Cortex of kidney (tissue), 1 donor: ENCODE measurements at places on chromosomes 5 and 9.

GRCh38 chr5:60349891-60350415, 350.0 kb downstream of the DEPDC1B start:
- DNase-seq = no peak

DNA sequence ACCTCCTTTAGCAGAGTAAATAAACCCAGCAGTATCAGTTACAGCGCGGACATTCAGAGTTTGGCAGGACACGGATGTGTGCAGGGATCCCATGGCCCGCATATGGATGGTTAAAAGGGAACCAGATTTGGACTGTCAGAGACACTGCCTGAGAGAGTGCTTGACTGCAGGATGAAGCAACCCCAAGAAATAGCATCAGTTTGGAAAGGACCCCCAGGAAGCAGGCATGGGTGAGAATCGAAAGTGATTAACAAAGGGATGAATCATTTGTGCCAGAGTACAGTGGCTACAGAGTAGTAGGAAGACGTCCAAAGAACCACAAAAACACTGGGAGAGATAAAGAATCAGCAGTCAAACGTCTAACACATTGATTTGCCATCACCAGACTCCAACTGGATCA, 5.5 kb downstream of the C7 start:
- DNase-seq = no peak

- DNase-seq = no peak
These were observed 158.7 kb upstream of the IER5L start for GRCh38 chr9:129336601-129337331.

DNA sequence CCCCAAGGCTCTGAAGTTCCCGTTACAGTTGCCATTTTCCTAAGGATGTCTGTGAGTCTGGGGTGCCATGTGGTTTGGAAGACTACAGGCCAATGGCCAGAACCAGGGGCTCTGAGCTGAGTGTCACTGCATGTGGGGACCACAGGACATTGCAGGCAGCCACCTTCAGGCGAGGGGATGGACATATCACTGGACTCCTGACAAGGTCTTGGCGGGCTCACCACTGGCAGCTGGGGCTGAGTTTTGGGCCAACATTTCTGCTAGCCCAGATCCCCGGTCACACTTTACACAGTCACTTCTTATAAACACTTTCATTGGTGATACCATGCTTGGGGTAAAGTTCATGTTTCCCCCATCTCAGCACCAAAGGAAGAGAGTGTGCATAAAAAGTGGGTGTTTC, 109.8 kb downstream of the RASGRF2 start:
- DNase-seq = no peak

GRCh38 chr5:951940-952596, 56.5 kb upstream of the NKD2 start:
- no peak for DNase-seq

DNA sequence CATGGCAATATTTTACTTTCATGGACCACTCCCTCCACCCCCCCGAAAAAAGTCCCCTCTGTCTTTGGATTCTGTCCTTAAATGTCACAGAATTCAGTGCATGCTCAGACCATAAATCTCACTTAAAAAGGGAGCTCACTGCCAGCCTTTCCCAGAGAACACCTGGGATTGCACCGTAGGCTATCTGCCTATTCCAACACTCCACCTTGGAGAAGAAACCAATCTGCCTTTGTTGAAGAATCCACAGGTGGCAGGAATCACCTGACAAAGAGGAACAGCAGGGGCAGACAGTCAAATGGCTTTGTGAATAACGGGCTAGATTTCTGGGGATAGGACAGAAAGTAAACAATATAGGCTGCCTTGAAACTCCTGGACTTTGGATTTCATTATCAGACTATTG, 306.7 kb upstream of the BRINP1 start:
- no peak for DNase-seq

DNA sequence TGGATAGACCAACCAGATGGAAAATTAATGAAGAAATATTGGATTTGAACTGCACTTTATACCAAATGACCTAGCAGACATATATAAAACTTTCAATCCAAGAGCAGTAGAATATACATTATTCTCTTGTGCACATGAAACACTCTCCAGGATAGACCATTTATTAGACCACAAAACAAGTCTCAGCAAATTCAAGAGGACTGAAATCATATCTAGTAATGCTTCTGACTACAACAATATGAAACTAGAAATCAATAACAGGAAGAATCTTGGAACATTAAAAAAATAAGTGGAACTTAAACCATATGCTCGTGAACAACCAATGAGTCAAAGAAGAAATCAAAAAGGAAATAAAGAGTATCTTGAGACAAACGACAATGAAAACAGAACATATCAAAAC, 150.0 kb upstream of the CD180 start:
- DNase-seq = no peak

DNA sequence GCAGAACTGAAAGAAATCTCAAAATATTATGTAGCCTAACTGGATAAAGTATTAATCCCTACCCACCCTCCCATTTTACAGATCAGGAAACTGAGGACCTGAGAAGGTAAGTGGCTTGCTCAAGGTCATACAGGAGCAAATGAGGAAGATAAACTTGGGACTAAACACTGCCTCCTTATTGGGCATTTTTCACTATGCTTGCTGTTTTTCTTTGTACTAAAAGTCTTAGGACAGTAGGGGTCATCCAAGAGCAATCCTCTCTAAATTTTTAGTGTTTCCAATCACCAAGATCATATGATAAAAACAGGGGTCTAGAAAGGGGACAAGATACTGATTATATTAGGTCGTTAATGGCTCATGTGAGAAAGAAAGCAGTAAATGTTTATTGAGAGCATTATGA, 80.8 kb downstream of the RORB start:
- no peak for DNase-seq

GRCh38 chr9:121769939-121770338, 118.5 kb downstream of the DAB2IP start:
- DNase-seq = no peak

DNA sequence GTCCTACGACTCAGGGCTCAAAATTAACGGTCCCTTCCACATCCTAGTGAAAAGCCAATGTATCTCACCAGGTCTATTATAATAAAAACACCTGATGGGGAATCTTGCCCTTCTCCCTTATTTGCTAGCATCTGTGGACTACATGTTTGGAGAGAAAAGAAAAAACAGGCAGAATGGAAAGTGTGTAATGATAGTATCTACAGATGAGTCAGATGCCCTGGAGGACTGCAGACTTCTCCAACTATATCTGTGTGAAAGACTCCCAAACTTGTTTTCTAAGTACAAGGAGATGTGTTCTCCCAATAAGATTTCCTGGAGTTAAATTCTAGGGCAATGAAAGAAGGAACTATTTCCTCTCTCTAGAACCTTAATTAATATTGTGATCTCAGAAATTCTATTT, 66.0 kb downstream of the FOXB2 start:
- DNase-seq = no peak

DNA sequence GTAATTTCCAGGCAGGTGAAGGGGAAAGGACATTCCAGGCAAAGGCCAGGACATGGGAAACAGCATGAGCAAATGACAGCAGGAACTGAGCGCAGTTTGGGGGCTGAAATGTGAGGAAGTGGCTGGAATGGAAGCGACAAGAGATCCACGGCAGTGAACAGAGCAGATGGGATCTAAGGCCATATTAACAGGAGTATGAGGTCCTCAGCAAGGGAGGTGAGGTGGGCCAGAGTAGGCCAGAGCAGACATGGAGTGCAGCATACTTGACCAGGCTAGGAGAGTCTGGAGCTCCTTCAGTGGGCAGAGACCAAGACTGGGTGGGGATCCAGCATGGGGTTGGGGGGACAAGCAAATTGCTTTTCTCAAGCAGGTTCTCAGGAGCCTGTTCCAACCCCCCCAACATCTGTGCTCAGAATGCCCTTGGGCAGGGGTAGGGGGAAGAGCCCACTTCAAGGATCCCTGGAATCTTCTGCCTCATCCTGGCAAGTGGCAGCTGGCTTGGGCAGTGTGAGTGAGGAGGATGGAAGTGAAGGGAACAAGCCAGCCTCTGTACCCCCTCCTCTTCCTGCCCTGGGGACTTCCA, 34.5 kb downstream of the DAB2IP start:
- DNase-seq = no peak

DNA sequence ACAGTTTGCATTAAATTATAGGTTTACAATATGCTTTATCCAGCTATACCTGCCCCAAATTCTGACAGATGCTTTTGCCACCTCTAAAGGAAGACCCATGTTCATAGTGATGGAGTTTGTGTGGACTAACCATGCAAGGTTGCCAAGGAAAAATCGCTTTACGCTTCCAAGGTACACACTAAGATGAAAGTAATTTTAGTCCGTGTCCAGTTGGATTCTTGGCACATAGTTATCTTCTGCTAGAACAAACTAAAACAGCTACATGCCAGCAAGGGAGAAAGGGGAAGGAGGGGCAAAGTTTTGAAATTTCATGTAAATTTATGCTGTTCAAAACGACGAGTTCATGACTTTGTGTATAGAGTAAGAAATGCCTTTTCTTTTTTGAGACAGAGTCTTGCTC, 41.0 kb downstream of the FXN start:
- no peak for DNase-seq

- no peak for DNase-seq
These were observed 4.6 kb upstream of the TRAF2 start for GRCh38 chr9:136881691-136882108.

GRCh38 chr9:75979362-75979761, 88.9 kb downstream of the PCSK5 start:
- DNase-seq = no peak

- DNase-seq = no peak
These were observed 6.0 kb downstream of the NR3C1 start for GRCh38 chr5:143397302-143398052.

- no peak for DNase-seq
These were observed 56.1 kb downstream of the SAXO1 start for GRCh38 chr9:18976709-18977531.
